ENCODE measurements at places on chromosomes 6 and 20. TPM values are rescaled to one million over a fixed set of nuclear protein-coding genes. Genes with fewer than 3 reads are reported as not detected.

Gene C20orf141
- total RNA-seq, result not detected

Gene HLA-DRA
- 0.46 TPM for total RNA-seq

Gene C6orf136
- 7.1 TPM for total RNA-seq

Gene PTCHD4
- not detected for total RNA-seq

Gene SALL4
- 0.86 TPM for total RNA-seq

All from Daoy (cell line).